Bronchial epithelial cell (primary cell): ENCODE measurements at places on chromosomes 12 and 14. TPM values are rescaled to one million over a fixed set of nuclear protein-coding genes. Genes with fewer than 3 reads are reported as not detected.

Gene NDUFA12
- total RNA-seq, result 112 and 173 TPM in 2 replicates

Gene GPHN
- 11.8 and 12.9 TPM in 2 replicates for total RNA-seq

- no peak for DNase-seq
Measured at GRCh38 chr14:41615011-41615595, 8.4 kb downstream of the LRFN5 start.

DNA sequence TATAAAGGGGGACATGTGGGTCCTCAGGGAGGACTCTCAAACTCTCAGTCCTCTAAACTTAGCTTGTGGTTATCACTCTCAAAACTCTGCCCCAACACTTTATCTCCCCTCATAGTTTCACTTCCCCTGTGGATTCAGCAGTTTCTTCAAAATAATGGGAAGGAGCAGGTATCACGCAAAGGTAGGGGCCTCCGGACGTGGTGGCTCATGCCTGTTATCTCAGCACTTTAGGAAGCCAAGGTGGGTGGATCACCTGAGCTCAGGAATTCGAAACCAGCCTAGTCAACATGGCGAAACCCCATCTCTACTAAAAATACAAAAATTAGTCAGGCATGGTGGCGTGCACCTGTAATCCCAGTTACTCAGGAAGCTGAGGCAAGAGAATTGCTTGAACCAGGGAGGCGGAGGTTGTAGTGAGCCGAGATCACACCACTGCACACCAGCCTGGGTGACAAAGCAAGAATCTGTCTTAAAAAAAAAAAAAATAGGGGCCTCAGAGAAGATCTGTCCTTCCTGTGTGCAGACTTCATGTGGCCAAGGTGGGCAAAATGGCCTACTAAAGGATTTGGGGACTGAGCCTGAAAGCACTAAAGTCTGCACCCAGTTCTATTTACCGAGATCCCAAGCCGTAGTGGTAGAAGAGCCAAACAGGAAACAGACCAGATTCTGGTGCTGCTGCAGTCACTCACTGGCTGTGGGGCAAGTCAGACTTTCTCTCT, 6.4 kb downstream of the ITGB7 start:
- DNase-seq, result no peak

- no peak for DNase-seq
Measured at GRCh38 chr12:19203539-19204506, 74.3 kb downstream of the PLEKHA5 start.
